ENCODE measurements at places on chromosomes 4 and X. TPM values are rescaled to one million over a fixed set of nuclear protein-coding genes. Genes with fewer than 3 reads are reported as not detected.

IL2RG gene
- not detected for total RNA-seq

TMEM164 gene
- total RNA-seq: 19.9 TPM

FGF5 gene
- total RNA-seq: 21.3 TPM

HELT gene
- total RNA-seq: not detected

ADH7 gene
- not detected for total RNA-seq
